ENCODE measurements at places on chromosomes 6 and 20. TPM values are rescaled to one million over a fixed set of nuclear protein-coding genes. Genes with fewer than 3 reads are reported as not detected.

Gene NKX2-2
- total RNA-seq: 0.22 TPM

Gene KIAA0408
- total RNA-seq: 1.1 TPM

Gene ZNF335
- 19.1 TPM for total RNA-seq

Gene FKBP1A
- 168 TPM for total RNA-seq
